ENCODE measurements at places on chromosomes 16 and 17.

GRCh38 chr17:61303817-61304096 is 95.9 kb upstream of the TBX2 start:
- no peak for DNase-seq

DNA sequence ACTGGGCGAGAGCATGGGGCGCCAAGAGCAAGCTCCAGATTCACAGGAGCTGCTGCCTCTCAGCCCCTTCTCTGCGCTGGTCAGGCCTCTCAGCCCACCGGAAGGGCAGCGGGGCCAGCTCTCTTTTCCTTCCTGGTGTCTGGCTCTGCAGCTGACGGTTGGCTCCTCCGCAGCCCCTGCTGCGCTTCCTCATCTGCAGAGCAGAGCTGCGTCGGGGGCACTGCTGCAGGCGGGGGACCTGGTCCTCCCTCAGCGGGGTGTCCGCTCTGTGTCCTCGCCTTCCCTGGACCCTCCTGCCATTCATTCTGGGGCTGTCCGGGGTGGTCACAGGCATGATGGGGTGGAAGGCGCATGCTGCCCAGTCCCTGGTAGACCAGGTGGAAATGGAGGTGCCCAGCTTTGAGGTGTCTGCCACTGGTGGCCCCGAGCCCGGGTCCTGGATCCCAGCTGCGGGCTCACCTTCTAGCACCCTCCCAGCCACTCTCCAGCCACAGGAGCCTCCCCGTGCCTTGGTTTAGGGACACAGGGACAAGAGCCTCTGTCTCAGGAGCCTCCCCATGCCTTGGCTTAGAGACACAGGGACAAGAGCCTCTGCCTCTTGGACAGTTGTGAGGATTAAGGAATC is 84.8 kb downstream of the IRF8 start:
- peak; percentile 42 for DNase-seq

DNA sequence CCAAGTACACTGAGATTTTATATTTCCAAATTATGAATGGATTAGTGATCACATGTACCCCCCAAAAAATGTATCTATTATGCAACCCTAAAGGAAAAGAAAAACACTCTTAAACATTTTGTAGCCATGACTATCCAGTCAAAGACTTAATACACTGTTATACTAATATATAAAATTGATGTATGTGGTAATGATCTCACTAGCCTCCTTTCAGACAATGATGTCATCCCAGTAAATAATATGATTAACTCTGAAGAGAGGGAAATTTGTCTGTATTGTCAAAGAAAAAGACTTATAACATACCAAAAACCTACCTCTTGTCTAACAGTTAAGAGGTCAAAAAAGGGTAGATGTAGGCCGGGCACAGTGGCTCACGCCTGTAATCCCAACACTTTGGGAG is 80.7 kb downstream of the USP32 start:
- no peak for DNase-seq

DNA sequence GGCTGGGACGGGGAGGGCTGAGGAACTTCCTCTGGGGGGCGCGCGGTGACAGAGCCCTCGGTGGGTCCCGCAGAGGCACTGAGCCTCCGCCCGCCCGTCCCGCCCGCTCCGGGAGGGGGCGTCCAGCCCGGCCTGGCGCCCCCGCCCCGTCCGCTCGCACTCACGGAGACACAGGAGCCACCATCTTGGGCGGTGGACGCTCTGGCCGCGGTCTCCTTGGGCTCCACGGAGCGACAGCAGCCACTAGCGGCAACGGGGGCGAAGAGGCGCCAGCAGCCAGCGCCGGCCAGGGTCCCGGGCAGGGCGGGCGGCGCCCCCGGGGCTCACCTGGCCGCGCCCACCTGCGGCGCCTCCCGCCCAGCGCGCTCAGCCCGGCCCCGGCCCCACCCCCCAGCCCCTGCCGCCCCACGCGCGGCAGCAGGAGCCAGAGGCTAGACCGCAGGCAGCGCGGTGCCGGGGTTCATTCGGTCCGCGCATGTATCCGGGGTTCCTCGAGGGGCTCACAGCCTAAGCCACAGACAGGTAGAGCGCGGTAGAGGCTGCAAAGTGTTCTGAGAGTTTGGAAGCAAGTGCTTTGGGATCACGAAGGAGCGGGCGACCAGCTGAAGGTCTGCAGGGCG is at the start of gene C17orf113:
Gene C17orf113 (minus strand): TSS at position 209 of the 620 bp plus-strand sequence. CDS start 7,225 bp downstream, outside the sequence.
- DNase-seq: peak; percentile 59

GRCh38 chr16:77414752-77415231 is 20.0 kb downstream of the ADAMTS18 start:
- no peak for DNase-seq

DNA sequence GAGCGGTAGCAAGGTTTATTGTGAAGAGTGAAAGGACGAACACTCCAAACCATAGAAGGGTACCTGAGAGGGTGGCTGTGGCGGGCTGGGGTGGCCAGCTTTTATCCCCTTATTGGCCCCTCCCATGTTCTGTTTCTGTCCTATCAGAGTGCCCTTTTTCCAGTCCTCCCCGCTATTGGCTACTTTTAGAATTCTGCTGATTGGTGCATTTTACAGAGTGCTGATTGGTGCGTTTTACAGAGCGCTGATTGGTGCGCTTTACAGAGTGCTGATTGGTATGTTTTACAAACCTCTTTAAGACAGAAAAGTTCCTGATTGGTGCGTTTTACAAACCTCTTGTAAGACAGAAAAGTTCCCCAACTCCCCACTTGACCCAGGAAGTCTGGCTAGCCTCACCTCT is 12.5 kb downstream of the GSG1L2 start:
- DNase-seq: no peak

DNA sequence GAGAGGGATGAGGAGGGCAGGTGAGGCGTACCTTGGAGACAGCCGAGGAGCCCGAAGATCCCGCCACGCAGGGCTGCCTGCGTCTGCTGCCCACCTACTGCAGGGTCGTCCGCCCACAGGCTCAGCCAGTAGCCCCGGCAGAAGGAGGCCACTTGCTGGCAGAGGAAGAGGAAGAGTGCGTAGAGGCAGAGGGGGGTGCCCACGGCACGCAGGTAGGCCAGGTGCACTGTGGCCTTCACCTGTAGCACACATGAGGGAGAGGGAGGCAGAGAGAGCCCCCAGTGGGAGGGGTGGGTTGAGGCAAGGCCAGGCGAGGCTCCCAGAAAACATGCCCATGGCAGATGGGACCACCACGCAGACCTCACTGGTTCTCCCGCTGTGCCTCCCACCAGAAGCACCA is 53.7 kb downstream of the ABCC6 start:
- DNase-seq: no peak

GRCh38 chr17:77606865-77607210 is 351.7 kb upstream of the TNRC6C start:
- DNase-seq: peak; percentile 37

GRCh38 chr17:66522591-66523272 is 220.3 kb downstream of the PRKCA start:
- no peak for DNase-seq

DNA sequence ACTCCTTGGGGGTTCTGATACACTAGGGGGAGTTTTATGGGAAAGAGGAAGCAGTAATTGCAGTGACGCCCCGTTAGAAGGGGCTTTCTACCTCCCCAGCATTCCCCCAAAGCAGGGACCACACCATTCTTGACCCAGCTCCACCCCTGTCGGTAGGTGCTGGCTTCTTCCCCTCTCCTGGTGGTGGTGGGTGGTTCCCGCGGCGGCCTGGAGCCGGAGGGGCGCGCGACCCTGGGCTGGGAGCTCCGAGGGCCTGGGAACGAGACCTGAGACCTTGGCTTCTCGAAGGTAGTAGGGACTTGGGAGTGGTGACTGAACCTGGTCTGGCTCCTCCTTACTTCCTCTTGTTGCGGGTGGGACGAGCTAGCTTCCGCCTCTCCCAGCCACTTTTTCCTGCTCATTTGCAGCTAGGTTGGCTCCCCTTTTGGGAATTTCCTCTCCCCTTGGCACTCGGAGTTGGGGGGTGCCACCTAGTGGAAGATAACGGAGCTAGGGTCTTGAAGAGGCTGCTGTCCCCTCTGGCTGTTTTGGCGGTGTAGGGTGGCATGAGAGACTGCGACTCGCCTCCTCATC is 438 bp downstream of the GRN start:
- peak; percentile 68 for DNase-seq

GRCh38 chr16:19680881-19681340 is 37.1 kb downstream of the KNOP1 start:
- DNase-seq: no peak

- peak; percentile 51 for DNase-seq
Measured at GRCh38 chr17:74987909-74988711, 678 bp downstream of the CDR2L start.

- DNase-seq: no peak
Measured at GRCh38 chr17:20123209-20123608, 114.0 kb downstream of the SPECC1 start.
